NCI-H2029 treated with DMSO at 0.1 percent for 48 hours (cell line): ENCODE measurements at places on chromosomes 12 and 14.

DNA sequence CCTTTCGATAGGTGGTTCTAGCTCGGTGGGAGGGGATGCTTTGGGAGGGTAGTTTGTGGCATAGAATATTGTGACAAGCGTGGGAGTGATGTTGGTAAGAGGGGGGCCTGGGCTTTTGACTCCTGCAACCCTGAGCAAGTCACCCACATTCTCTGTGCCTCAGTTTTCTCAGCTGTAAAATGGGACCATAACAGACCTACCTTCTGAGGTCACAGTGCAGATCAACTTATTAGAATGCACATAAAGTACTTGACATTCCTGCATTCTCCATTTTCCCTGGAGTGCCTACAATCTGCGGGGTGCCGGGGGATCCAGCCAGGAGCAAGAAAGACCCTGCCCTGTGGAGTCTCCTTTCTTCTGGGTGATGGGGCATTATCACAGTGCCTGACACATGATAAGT lies 63.2 kb downstream of the SLC24A4 start:
- no peak for DNase-seq

DNA sequence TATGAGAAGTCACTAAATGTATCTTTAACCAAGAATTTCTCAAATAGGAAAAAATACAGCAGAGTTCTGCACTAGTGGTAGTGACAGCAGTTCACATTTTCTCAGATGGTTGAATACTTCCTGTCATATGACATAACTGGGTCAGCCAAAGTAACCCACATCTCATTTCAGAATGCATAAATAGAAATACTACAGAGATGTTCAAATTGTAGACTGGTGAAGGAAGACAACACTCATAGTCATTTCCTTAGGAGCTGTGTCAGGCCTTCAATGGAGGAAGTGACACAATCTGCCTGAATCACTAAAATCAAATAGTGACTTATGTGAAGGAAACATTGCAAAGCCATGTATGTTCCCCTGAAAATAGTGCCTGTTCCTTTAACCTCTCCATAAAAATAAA lies 32.4 kb downstream of the FERMT2 start:
- no peak for DNase-seq

DNA sequence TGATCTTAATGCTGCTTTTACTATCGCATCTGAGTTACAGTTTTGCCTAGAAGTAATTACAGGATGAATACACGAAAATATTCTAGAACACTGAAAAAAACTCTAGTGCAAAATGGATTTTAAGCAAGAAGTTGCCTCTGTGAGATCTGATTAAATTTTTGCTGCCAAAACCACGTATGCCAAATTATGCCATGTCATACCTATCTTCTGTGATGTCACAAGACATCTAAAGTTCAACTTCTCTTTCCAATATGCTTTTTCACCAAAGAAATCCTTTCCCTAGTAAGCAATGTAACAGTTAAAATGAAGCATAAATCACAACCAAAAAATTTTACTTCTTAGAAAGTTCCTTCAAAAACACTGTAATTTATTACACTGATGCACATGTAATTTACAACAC lies 39.6 kb downstream of the HECTD4 start:
- no peak for DNase-seq

DNA sequence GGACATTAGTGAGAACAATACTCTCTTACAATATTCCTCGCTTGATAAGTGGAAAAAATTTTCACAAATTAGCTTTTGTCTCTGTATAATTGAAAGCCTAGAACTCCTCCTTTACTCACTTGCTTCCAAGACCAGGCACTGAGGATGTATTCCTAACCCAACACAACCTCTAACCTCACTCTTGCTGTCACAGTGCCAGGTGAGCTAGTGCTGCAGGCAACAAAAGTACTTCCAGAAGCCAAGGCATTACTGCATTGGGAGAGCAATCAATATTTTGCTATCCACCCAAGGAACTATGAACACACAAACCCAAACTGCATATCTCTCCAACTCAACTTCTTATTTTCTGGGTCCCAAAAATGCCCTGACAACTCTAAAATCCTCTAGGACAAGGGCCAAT lies 1081.0 kb downstream of the VRK1 start:
- DNase-seq, result no peak

DNA sequence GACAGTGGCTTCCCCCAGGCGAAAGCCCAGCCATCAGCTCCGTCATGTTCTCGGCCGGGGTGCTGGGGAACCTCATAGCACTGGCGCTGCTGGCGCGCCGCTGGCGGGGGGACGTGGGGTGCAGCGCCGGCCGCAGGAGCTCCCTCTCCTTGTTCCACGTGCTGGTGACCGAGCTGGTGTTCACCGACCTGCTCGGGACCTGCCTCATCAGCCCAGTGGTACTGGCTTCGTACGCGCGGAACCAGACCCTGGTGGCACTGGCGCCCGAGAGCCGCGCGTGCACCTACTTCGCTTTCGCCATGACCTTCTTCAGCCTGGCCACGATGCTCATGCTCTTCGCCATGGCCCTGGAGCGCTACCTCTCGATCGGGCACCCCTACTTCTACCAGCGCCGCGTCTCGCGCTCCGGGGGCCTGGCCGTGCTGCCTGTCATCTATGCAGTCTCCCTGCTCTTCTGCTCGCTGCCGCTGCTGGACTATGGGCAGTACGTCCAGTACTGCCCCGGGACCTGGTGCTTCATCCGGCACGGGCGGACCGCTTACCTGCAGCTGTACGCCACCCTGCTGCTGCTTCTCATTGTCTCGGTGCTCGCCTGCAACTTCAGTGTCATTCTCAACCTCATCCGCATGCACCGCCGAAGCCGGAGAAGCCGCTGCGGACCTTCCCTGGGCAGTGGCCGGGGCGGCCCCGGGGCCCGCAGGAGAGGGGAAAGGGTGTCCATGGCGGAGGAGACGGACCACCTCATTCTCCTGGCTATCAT lies 663 bp downstream of the PTGER2 start:
- DNase-seq, result no peak

DNA sequence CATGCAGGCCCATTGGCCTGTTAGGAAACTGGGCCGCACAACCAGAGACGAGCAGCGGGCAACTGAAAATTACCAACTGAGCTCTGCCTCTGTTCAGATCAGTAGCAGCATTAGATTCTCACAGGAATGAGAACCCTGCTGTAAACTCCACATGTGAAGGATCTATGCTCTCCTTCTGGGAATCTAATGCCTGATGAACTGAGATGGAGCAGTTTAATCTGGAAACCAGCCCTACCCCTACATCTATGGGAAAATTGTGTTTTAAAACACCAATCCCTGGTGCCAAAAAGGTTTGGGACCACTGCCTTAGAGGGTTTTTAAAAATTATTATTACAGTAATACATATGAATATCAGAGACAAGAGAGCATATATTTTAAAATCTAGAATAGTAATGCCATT lies 1144.5 kb downstream of the FSCB start:
- no peak for DNase-seq

GRCh38 chr12:98439471-98439951 lies 75.9 kb upstream of the TMPO start:
- DNase-seq, result no peak
